Progenitor cell of endocrine pancreas (in vitro differentiated cells): ENCODE measurements at places on chromosomes 1 and 21. TPM values are rescaled to one million over a fixed set of nuclear protein-coding genes. Genes with fewer than 3 reads are reported as not detected.

Gene S100A14
- 1.4 and 2.8 TPM in 2 replicates for total RNA-seq

DNA sequence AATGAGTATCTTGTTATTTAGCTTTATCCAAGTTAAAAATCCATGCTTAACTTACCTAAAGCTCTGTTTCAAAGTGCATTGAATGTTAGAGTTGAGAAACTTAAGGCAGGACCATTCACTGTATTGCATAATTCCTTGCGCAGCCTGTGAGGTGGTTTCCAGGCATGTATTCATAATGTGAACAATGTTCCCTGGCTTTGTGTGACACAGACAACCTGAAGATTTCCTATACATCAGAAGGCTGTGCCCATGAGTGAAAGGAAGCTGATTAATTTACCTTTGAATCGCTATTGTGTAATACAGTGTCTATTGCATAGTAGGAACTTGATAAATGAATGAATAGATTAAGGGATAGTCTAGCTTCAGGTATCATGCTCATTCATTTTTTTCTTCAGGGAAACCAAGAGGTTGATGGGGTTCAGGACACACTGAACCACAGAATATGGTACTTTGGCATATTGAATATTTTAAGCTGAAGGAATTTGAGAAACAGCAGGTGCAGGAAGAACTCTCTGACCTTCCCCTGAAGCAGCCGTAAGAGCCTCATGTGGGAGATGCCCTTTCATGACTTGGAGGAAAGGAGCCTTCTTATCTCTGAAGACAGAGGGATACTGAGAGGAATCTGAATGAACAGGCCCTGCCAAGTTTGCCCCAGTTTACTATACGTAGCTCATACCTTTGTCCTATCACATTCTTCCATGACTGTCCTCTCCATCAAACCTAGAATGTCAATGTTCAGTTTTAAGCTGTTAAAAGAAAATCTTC is 88.6 kb upstream of the GNG12 start:
- no peak for DNase-seq
- peaks cover 3% of the 10 kb centered on the region for H3K27me3 ChIP-seq
- no peak overlapping the region for H3K4me3 ChIP-seq

DNA sequence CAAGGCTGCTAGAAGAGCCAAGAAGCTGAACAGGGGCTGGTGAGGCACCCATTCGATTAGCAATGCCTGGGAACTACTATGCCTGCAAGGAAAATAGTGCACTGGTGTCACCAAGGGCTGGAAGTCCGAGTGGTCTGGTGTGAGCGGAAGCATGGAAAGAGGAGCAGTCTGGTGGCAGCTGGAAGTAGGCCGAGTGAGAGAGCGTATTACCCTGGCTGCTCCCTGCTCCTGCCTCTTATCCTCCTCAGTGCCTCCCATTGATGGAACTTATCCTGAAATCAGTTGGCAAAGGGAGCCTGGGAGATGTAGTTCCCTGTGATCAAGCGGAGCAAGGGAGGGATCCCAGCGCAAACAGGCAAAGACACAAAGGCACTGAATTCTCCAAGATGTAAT is 9.6 kb downstream of the SMAP2 start:
- peaks cover 61% of the 10 kb centered on the region for H3K4me1 ChIP-seq
- peaks cover 5% of the 10 kb centered on the region for H3K36me3 ChIP-seq
- H3K27me3 ChIP-seq = no peaks in the 10 kb centered on the region

Gene ADAMTS4
- 0.22 and 0.24 TPM in 2 replicates for total RNA-seq

Gene BTBD19
- 26.7 and 27.5 TPM in 2 replicates for total RNA-seq

DNA sequence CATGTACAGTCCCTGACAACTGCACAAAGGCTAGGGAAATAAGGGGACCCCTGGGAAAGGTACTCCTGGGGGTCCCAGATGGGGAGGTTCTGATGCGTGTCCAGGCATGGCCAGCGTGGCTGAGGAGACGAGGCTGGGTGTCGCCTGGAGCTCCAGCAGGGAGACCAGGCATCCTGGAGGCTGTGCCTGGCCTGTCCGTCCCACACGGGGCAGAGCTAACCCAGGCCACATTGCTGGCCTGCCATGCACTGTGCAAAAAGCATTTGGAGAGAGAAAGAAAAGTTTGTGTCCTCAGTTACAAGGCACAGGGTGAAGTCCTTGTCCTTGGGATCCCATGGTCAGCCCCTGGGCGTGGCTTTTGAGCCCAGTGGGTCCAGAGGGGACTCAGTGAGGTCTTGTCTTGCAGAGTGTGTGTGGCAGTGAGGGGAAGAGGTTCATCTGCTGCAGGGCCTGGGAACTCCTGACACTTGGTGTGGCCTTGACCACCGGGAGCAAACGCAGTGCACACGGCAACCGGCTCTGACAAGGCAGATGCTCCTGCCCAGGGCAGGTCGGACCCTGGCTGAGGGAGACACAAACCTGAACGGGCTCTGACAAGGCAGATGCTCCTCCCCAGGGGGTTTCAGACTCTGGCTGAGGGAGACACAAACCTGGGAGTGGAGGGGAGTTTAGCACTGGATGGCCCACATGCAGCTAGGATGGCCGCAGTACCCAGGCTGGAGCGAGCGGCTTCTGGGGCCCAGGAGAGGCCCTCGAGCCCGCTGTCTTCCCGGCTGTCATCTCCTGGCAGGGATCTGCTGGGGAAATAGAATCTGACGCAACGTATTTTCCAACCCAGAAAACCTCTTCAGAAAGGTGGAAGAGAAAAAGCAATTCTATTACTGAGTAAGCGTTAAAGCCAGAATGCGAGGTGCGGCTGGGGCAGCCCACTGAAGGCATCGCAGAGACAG is 37.3 kb upstream of the COL18A1 start:
- no peaks in the 10 kb centered on the region for H3K36me3 ChIP-seq
- H3K27ac ChIP-seq = no peak overlapping the region
- peaks cover 15% of the 10 kb centered on the region for H3K4me1 ChIP-seq
- no peak overlapping the region for H3K4me3 ChIP-seq
- no peak for DNase-seq

Gene PLPPR4
- total RNA-seq = 0.31 and 0.47 TPM in 2 replicates

DNA sequence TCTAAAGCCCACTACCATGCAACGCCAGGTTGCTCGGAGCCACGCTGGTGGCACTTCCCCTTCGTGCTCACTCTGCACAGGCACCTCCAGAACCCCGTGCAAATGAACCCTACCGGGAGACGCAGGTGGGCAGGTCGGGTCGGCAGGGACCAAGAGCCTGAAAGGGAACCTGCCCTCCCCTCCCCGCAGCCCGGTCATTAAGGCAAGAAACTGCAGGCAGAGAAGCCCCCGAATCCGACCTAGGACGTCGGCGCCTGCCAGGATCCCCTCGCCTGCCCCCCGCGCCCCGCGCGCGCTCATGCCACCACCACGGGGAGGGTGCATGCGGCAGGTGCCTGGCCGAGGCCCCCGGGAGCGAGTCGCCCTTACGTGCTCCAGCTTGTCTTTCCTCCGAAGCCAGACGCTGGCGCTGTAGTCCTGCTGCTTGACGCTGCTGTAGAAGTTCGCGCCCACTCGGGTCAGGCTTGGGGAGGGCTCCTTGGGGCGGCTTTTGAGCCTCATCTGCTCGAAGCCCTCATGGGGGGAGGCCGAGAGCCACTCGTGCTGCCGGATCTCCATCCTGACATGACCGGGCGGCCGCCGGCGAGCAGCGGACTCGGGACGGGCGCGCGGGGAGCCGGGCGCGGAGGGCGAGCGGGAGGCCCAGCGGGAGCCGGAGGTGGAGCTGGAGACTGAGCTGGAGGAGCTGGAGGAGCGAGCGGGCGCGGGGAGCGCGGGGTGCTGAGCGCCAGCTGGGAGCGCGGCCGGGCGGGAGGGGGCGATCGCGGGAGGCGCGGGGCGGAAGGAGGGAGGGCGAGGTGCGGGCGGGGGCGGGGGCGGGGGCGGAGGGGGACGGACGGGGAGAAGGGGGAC is 552 bp downstream of the PLD5 start:
- H3K4me3 ChIP-seq = peak overlapping the region; percentile 76
- no peak overlapping the region for H3K27ac ChIP-seq
- peaks cover 66% of the 10 kb centered on the region for H3K27me3 ChIP-seq
- peaks cover 9% of the 10 kb centered on the region for H3K4me1 ChIP-seq

- no peaks in the 10 kb centered on the region for H3K27me3 ChIP-seq
- H3K27ac ChIP-seq = no peak overlapping the region
- no peak overlapping the region for H3K4me3 ChIP-seq
Observed at GRCh38 chr1:210715072-210715471, 386.4 kb downstream of the HHAT start.

Gene FCMR
- not detected in 2 replicates for total RNA-seq

DNA sequence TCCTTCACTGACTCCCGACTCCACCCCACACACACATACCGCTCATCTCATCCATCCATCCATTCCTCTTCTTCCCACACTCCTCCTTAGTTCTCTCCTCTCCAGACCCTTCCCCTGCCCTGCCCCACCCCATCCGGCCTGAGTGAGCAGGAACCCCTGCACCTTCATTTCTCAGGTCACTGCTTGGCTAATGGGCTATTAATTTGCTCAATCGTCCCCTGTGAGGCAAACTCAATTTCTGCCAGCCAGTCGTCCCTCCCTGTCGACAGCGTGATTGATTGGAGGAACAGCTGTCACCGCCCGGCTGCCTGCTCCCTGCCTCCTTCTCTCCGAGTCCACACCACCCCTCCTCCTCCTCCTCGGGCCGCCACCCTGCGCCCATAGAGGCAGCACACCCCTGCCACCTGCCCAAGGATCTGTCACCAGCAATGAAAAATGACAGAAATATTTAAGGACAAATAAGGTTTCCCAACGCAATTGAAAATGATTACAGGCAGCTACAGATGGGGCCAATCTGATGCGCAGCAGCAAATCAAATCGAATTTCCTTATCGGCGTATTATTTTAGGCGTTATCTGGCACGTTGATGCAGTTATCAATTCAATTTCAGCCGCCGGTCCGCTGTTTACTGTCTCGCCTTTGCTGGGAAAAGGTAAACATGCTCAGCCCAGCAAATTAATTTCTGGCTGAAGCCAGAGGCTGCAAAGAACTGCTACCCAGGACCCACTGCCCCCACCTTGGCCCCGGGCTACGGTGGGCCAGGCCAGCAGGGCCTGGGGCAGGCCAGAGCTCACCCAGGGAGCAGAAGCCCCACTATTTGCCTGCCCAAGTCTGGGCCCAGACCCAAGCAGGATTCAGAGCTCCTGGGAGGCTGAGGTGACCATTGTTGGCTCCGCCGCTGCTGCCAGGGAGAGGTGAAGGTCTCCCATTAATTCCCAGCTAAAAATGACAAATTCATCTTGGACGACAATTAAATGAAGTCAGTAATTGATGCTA is 71.3 kb downstream of the TMEM53 start:
- peak overlapping the region; percentile 87 for H3K27ac ChIP-seq
- peaks cover 10% of the 10 kb centered on the region for H3K4me1 ChIP-seq
- no peaks in the 10 kb centered on the region for H3K36me3 ChIP-seq
- no peak overlapping the region for H3K4me3 ChIP-seq
- DNase-seq = no peak

DNA sequence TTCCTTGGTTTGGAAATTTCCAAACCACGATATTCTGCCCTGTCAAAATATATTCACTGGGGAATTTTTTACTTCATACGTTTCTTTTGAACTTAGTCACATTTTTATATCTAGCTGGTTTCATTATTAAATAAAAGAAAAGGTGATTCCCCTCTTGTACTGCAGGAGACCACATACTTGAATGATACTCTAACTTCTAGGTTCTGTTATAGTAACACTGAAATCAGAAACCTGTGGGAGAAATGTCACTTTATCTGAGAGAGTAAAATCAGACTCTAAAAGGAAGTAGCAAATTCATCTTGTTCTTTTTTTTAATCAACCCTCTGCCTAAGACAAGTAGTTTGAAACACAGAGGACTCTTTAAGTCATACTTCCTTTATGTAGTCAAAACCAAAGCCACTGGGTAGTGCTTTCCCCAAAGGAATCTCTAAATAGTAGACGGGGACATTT is 34.4 kb downstream of the MRPL39 start:
- no peak overlapping the region for H3K27ac ChIP-seq
- no peaks in the 10 kb centered on the region for H3K27me3 ChIP-seq
- peaks cover 9% of the 10 kb centered on the region for H3K36me3 ChIP-seq
- no peak for DNase-seq

- DNase-seq = no peak
- no peak overlapping the region for H3K27ac ChIP-seq
- no peaks in the 10 kb centered on the region for H3K36me3 ChIP-seq
- no peaks in the 10 kb centered on the region for H3K27me3 ChIP-seq
Observed at GRCh38 chr1:23571465-23571864, 12.2 kb upstream of the ID3 start.

- no peaks in the 10 kb centered on the region for H3K36me3 ChIP-seq
- H3K4me3 ChIP-seq = no peak overlapping the region
- no peak for DNase-seq
- H3K4me1 ChIP-seq = peaks cover 7% of the 10 kb centered on the region
Observed at GRCh38 chr1:154471304-154471703, 30.7 kb upstream of the TDRD10 start.

DNA sequence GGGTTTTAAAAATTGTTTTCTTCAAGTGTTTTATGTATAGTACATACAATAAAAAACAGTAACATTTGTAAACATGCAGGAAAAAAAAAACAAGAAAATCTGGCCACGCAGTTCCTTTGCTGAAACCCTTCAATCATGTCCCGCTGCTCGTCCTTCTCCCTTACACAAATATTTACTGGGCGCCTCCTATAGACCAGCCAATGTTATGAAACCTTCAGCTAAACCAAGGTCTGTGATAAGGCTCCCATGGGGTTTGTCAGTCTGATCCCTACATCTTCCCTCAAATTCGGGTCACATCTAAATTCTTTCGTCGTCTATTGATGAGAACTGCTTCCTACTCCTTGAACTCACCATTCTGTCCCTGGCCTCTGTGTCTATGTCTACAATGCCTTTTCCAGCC is 583.9 kb downstream of the SMYD3 start:
- H3K27ac ChIP-seq = no peak overlapping the region
- H3K4me3 ChIP-seq = no peak overlapping the region
- peaks cover 1% of the 10 kb centered on the region for H3K36me3 ChIP-seq
- no peak for DNase-seq

Gene RGS5
- total RNA-seq = 2.9 and 5.7 TPM in 2 replicates

GRCh38 chr1:93080179-93080823 is 1.2 kb downstream of the MTF2 start:
- peak overlapping the region; percentile 100 for H3K27ac ChIP-seq
- no peak for DNase-seq
- H3K4me1 ChIP-seq = peaks cover 10% of the 10 kb centered on the region
- H3K4me3 ChIP-seq = peak overlapping the region; percentile 100

- no peaks in the 10 kb centered on the region for H3K27me3 ChIP-seq
- no peaks in the 10 kb centered on the region for H3K4me1 ChIP-seq
- no peak for DNase-seq
- H3K36me3 ChIP-seq = no peaks in the 10 kb centered on the region
- H3K27ac ChIP-seq = no peak overlapping the region
Observed at GRCh38 chr1:71919811-71920509, 362.4 kb downstream of the NEGR1 start.
